Activated CD4-positive, alpha-beta T cell treated with anti-CD3 and anti-CD28 coated beads for 4 hours (primary cell): ENCODE measurements at places on chromosomes 4 and X.

DNA sequence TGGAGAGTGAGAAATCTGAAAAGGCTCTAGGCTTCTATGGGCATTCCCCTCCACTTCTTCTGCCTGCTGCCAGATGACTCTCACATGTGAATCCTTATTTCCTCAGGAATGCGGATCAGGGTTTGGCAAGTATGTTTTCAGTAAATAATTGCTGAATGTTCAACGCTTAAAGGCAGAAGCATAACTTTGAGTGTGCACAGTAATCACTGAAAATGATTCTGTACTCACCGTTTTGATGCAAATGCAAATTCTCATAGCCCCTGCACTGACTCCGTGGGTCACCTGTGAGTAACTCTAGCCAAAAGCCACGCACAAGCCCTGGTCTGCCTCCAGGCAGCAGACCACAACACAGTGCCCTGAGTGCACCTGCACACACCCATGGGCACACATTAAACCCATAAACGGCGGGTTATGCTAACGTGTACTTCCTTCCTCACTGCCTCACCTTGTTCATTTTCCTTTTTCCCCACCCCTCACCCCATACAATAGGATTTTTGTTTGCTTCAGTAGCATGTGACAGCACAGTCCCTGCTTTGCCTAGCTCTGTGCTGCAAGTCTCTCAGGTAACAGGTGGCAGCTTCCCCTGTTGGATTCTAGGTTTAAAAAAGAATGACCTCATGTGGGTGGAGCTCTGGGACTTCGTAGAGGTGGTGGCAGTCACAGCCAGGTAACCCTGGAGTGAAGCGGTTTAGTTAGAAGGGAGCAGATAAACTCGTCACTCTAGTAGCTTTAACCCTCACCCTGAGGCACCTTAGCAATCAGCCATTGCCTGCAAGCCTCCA lies at the start of gene ARHGEF38:
ARHGEF38 (plus strand) TSS at position 656 of the 782 bp plus-strand sequence. CDS start 146 bp downstream, outside the sequence.
- DNase-seq, result no peak

DNA sequence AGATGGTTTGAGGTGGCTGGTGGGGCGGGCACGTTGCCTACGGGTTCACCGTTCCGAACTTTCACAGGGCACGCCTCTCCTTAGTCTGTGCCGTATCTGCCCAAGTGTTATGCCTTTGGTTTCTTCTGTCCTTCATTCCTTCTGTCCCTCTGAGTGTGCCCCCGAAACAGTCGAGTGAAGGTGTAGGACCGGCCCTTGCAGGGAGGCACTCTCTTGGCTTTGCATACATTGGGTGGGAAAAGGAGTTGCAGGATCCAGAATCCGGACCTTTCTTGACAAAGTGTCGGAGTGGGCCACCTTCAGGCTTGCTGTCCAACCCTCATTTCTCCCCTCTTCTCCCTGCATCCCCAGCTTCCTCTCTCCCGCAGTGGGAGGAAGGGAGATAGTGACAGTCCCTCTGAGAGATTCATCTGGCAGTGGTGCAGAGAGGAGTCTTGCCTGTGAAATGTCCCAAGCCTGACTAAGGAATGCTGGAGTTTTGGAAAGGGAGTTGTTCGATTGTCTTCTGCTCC lies 569 bp downstream of the ARFIP1 start:
- no peak for DNase-seq

DNA sequence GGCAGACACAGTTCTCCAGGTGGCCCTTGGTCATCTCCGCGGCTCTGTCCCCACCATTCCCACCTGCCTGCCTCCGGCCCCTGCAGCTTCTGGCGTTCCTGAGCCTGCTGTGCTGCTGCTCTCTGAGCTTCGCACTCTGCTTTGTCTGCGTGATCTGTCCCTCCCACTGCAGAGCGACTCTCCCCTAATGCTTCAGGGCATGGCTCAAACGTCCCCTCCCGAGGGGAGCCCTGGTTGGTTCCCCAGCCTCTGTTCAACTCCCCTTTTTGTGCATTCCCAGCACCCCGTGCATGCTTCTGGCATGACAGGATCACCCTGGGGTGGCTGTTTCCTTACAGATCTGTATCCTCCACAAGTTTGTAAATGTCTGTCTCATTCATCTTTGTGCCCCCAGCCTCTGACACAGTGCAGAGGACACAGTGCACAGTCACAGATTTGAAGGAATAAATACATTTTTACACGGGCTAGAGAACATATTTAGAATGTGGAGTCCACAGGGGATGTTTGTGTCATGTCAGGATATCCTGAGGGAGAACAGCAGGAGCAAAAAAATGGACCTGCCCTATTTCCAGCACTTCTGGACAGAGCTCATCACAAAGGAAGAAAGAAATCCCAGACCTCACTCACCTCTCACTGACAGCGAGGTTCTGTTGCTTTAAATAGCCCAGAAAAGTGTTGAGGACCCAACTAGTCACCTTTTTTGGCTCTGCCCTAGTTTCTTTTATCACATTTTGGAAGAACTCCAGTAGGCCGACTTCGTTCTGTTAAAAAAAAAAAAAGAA lies 72.6 kb downstream of the GATB start:
- DNase-seq, result no peak

DNA sequence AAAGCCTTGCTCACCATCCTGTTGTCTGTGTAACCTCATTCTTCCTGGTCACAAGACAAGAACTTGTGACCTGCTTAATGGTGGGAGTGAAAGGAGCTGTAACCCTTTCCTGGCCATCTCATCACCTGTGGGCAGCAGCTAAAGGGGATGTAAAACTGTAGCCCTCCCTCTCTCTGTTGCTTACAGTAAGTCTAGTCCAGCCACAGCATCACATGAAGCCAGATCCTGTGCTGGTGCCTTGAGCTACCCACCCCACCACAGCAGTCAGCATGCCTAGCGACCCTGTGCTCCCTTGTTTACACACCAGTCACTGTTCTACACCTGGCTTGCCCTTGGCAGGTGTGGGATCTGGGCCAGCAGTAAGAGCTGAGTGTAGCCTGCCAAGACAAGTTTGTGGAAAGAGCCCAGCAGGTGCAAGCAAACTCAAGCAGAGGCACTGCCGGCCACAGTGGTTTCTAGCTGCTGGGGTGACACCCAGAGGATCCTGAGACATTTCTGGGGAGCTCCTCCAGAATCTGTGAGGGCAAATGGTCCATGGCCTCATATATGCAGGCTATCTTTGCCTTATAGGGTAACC lies 41.0 kb downstream of the UGT2B28 start:
- DNase-seq, result no peak

DNA sequence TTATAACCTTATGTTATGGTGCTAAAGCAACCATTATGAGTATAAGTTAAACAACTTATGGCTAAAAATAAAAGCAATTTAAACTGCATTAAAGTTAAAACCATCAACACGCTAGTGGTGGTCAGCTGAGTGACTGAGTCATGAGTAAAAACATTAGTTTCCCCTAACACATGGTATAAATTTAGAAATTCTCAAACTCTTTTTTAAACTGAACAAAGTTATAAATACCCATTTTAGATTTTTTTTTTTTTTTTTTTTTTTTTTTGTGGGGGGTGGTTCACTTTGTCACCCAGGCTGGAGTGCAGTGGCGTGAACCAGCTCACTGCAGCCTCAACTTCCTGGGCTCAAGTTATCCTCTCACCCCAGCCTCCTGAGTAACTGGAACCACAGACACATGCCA lies 5.4 kb upstream of the BBS7 start:
- no peak for DNase-seq

DNA sequence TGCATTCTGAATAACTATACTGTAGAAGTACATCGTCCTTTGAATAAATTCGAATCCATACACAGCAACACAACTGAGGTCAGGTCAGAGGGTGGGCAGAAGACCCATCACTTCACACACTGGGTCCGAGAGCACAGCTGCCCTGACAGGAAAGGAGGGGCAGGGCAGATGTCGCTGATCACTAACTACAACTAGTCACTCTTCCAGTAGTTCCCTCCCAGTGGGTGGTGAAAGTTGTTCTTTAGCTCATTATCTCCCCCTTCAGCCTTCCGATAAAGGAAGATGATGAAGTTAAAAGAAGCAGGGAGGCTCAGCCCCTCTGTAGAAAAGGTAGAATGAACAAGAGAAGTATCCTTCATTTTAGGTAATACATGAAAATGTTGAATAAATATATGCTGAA lies 278.9 kb downstream of the INPP4B start:
- DNase-seq, result peak; percentile 65

- DNase-seq, result no peak
Measured at GRCh38 chr4:68346461-68346860, 3.4 kb downstream of the YTHDC1 start.
